Gastrocnemius medialis (tissue), 4 donors: ENCODE measurements at places on chromosomes 16 and 17. TPM values are rescaled to one million over a fixed set of nuclear protein-coding genes. Genes with fewer than 3 reads are reported as not detected.

CYB561 gene
- 2.4 TPM for total RNA-seq

DPEP1 gene
- not detected for total RNA-seq

SPOP gene
- total RNA-seq = 27.5 TPM

ADAMTS18 gene
- total RNA-seq = 0.82 TPM

DPEP2 gene
- total RNA-seq = 0.26 TPM

CDH5 gene
- total RNA-seq = 24.3 TPM

GCGR gene
- 0.29 TPM for total RNA-seq

DNA sequence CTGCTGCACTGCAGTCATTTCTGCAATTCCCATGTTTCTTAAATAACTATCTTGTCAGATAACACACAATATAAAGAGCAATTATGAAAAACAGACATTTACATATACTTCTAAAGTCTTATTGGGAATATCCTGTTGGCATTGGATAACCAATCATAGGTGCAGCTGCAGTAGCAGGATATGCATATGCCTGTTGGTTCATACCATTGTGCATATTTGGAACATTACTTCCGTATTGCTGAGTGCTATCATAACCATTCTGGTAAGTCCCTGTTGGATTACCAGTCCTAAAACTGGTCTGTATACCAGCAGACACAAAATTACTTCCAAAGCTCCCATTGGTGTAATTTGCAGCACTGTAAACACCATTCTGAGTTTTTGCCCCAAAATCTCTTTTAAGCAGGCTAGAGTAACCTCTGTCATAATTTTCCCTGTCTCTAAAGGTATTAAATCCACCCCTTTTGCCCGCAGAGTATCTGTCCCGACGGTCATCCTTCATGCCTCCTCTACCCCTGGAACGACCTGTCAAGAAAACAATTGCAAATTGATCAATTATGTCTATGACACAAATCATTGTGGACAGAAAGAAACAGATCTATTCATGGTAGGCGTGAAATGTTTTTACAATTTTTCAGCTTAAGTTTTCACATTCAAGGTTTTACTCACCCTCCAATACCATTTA is 3.1 kb upstream of the POLG2 start:
- no peaks in the 10 kb centered on the region for H3K27me3 ChIP-seq
- H3K36me3 ChIP-seq = peaks cover 7% of the 10 kb centered on the region
- peaks cover 64% of the 10 kb centered on the region for H3K4me1 ChIP-seq
- H3K27ac ChIP-seq = no peak overlapping the region

GRCh38 chr17:32529604-32530003 is 42.8 kb downstream of the CDK5R1 start:
- H3K36me3 ChIP-seq = no peaks in the 10 kb centered on the region
- H3K4me3 ChIP-seq = no peak overlapping the region
- no peak for DNase-seq
- no peaks in the 10 kb centered on the region for H3K27me3 ChIP-seq

DNA sequence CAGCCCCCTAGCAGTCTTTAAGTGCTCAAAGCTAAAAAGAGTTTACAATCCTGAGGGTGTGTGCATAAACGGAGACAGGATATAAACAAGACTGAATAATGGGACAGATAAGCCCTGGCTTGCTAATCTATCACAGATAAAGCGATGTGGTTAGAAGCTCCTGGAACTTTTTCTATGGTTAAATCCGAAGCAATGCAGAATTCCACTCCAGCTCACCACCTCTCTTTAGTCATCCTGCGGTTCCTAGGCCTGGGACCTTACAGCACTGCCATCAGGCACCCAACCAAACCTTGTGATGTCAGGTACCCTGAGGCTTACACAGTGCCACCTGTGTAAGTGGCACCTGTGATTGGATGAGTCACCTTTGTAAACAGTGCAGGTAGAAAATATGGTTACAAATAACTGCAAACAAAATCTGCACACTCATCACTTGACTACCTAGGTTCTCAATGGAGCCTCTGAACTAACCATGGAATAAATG is 31.5 kb upstream of the B4GALNT2 start:
- H3K27me3 ChIP-seq = no peaks in the 10 kb centered on the region
- H3K4me1 ChIP-seq = no peaks in the 10 kb centered on the region
- no peak overlapping the region for H3K27ac ChIP-seq
- H3K4me3 ChIP-seq = no peak overlapping the region

DNA sequence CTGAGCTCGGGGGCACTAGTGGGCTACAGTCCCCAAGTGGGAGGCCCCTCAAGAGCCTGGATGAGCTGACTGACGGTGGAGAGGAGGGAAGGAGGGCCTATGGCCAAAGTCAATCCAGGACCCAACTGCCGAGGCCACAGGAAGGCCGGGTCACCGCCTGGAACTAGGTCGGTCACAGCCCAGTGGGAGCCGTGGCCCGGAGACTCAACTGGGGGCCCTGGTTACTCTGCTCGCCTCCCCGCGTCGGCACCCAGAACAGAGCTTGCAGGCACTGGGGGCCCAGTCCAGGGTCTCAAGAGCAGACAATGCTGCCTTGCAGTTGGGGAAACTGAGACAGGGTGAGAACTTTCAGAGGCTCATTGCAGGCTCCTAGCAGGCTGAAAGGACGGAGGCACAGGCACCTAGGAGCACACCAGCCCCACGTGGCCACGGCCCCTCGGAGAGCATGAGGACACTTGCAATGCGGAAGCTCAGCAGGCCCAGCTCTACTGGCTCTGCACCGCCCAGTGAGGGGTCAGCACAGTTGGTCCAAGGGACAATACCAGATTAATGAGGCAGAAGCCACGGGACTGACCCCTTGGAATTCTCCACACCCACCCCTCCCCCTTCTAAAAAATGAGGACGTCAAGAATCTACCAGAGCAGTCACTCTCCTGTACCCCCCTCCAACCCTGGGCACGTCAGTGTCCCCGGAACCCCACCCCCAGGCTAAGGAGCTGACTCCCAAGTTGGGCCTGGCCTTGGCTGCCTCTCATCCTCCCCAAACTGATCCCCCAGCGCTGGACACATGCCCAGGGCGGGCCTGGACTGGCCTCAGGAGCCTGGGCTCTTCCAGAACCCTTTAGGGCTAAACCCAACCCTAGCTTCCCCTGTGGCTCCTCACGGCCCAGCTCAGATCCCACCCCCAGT is 2.2 kb downstream of the HS3ST6 start:
- H3K4me3 ChIP-seq = no peak overlapping the region
- no peaks in the 10 kb centered on the region for H3K36me3 ChIP-seq
- H3K4me1 ChIP-seq = no peaks in the 10 kb centered on the region
- peaks cover 54% of the 10 kb centered on the region for H3K27me3 ChIP-seq

- H3K36me3 ChIP-seq = no peaks in the 10 kb centered on the region
- H3K4me3 ChIP-seq = no peak overlapping the region
- no peak overlapping the region for H3K27ac ChIP-seq
- no peaks in the 10 kb centered on the region for H3K27me3 ChIP-seq
- DNase-seq = no peak
- no peaks in the 10 kb centered on the region for H3K4me1 ChIP-seq
Observed at GRCh38 chr17:14019186-14019956, 49.9 kb upstream of the COX10 start.

DNA sequence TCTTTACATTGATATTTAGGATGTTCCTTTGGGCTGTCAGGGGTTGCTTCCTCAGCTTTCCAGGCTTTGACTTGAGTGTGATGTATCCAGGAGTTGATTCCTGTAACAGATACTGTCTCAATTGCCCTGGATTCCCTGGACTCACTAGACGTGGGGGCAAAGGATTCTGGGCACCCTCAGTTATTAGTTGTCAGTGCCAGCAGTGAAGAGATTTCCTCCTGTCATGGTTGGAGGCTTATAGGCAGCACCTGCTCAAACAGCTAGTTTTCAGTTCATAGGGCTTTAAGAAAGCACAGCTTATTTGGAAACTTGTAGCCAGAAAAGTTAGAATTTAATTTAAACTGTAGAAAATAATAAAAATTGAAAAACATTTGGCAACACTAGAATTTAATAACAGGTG is 9.5 kb upstream of the B4GALNT2 start:
- no peaks in the 10 kb centered on the region for H3K36me3 ChIP-seq
- no peak for DNase-seq
- peaks cover 3% of the 10 kb centered on the region for H3K27me3 ChIP-seq
- H3K4me3 ChIP-seq = no peak overlapping the region
- no peak overlapping the region for H3K27ac ChIP-seq

DNA sequence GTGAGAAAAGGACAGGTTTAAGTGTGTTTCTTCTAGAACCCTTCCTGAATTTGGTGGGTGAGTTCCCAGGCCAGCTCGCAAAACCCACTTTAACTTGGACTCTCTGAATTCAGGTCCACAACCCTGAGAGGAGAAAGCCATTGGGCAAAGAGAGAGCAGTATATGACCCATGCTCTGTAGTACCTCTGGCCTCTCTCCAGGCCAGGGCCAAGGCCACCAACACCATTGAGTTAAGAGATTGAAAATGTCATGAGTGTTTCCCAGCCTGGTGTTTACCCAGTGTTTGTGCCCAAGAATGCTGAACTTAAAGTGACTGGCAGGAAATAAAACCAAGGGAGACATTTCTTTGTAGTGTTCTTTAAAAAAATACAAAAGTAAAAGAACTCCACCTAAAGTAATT is 410.4 kb upstream of the CDH5 start:
- no peaks in the 10 kb centered on the region for H3K36me3 ChIP-seq
- H3K27ac ChIP-seq = no peak overlapping the region
- no peaks in the 10 kb centered on the region for H3K27me3 ChIP-seq
